ENCODE measurements at places on chromosomes 6 and 20.

DNA sequence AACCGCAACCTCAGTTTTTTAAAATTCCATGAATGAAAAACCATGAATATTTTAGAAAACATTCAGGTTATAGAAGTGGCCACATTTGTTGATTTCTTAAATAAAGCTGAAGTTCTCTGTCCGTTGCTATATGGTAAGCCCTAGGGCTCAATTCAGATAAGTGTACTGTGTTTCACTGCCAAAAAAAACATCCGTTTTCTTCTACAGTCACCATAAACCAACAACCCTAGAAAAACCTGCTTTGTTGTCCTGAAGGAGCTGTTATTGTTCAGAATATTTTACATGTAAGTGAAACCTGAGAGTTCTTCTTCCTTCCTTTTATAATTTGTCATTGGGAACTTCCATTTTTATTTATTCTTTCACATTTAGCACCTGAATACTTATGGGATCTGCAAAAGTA lies 274.1 kb downstream of the TFAP2A start:
- no peak for DNase-seq

GRCh38 chr20:9500121-9500520 lies 14.3 kb upstream of the LAMP5 start:
- DNase-seq: no peak

GRCh38 chr20:64176551-64176950 lies 12.3 kb downstream of the MYT1 start:
- no peak for DNase-seq

- DNase-seq: no peak
These were observed 107.9 kb downstream of the SCAF8 start for GRCh38 chr6:154841109-154841508.

GRCh38 chr6:132708002-132708401 lies 5.9 kb downstream of the VNN1 start:
- DNase-seq: no peak

DNA sequence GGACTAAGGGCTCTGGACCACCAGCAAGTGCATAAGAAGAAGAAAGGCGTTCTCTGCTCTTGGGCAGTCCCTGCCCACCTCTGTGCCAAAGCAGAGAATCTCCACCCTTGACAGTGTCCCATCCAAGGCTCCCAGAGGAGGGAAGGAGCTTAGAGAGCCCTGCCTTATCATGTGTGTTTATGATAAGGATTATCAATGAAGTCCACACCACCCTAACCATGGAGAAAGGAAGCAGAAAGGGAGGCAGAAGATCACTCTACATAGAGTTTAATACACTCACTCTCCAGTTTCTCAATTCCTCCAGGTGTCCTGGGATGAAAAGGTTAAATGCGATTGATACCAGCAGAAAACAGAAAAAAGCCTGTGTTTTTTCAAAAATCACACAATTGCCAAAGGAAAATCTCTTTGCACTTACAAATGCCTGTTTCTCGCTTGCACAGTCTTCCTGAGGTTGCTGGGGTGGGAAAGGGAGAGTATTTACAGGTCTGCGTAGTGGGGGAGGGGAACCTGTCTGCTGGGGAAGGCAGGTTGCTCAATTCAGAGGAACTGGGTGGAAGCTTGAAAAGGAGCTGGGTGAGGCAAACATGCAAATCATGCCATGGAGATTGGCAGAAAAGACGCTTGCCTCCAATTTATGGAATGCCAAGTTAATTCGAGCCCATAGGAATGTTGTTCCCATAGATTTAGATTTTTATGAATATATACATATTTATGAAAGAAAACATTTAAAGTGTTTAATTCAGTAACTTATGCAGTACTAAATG lies 104.0 kb downstream of the EYA2 start:
- no peak for DNase-seq

- DNase-seq: no peak
These were observed 40.7 kb downstream of the PYGB start for GRCh38 chr20:25288291-25289181.

- no peak for DNase-seq
These were observed at the start of gene DLK2 for GRCh38 chr6:43455531-43456428. Gene DLK2, minus strand, starts transcription at chr6:43455548. Its CDS starts 723 bp downstream, at chr6:43454825.

GRCh38 chr6:158519300-158519699 lies 40.6 kb upstream of the TMEM181 start:
- DNase-seq: no peak

GRCh38 chr6:150304429-150304828 lies 64.4 kb upstream of the IYD start:
- no peak for DNase-seq

- no peak for DNase-seq
These were observed 29.4 kb downstream of the PPP1R16B start for GRCh38 chr20:38834868-38835267.

DNA sequence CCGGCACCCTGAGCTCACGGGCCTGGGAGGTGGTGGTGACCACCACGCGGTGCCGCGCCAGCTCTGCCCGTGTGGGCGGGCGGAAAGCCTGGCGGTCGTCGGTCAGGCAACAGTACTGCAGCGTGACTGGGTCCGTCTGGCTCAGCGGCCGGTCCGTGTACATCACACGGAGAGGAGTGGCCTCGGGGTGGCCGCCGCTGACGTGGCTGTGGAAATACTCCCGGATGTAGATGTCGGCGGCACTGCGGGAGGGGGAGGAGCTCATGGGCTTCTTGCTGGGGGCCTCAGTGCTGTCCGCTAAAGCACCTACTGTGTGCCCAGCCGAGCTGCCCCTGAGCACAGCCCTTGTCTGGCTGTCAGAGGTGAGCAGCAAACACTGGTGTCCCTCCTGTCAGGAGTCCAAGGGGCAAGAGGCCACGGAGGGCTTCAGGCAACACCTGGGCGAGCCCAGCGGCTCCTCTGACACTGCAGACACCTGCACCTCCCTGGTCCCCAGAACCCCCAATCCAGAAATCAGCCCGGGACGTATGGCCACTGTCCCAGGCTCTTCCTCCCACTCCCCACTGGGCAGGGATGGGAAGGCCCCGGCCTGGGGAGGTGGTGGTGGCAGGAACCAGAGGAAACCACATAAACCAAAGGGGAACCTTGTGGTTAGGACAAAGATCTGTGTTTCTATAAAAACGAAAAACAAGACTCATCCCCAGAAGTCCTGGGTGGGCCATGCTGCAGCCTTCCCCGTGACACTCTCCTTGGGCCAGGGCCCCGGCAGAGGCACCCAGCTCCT lies 6.5 kb downstream of the HELZ2 start:
- DNase-seq: no peak

- no peak for DNase-seq
These were observed 22.7 kb downstream of the MAFB start for GRCh38 chr20:40666336-40666735.

GRCh38 chr6:124882579-124883393 lies 79.5 kb upstream of the RNF217 start:
- DNase-seq: no peak

All from hematopoietic multipotent progenitor cell treated with erythropoietin and hydrocortisone succinate and interleukin-3 and kit ligand, for 15 days (in vitro differentiated cells).